ENCODE measurements at places on chromosomes 3 and 15.

- DNase-seq, result no peak
Observed at GRCh38 chr15:25993506-25993905, 130.4 kb upstream of the ATP10A start.

GRCh38 chr15:97463696-97464095 is 496.8 kb upstream of the ARRDC4 start:
- DNase-seq, result no peak

DNA sequence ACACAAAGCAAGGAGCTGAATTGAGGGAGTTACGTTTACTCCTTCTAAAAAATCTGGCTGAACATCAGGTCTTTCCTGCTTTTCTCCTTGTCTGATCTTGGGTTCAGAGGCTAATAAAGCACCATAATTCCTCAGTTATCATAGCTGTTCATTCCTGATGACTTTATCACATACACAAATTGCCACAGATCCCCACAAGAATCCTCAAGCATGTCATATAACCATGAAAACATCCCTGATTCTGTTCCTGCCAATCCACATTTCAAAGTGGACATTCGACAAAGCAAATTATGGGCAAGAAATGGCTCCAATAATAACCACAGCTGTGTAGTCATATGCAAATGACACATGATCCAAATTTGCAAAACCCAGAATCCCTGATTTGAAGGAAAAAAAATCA is 321.3 kb downstream of the MEX3B start:
- no peak for DNase-seq

DNA sequence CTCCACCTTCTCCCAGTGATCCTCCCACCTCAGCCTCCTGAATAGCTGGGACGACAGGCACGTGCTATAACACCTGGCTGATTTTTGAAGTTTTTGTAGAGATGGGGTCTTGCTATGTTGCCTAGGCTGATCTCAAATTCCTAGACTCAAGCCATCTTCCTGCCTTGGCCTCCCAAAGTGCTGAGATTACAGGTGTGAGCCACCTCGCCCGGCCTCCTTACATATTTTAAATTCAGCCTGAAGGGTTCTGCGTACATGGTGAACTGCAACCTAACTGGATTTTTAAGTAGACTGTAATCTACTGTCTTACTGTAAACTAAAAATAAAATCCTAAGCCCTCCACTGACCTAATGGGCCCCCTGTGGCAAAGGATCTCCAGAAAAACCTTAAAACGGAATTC is 34.1 kb downstream of the MASP1 start:
- no peak for DNase-seq

GRCh38 chr3:133448478-133449122 is 48.7 kb downstream of the BFSP2 start:
- no peak for DNase-seq

DNA sequence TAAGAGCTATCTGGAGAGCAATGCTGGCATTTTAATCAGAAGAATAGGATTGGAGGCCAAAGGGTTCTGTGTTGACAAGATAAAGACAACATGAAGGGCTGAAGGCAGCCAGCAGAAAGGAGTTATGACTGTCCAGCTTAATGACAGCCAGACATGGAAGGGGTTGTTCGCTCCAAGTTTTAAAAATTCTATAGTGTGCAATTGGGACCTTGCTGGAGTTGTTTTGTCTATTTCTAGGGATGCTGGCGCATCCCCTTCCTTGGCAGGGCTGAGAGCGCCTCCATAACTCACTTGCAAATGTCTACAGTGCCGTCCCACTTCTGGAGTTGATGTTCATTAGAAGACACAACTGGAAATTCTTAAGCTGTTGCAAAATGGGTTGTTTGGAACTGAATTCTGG is 200.7 kb downstream of the TLE3 start:
- no peak for DNase-seq

GRCh38 chr15:41804916-41805666 is 22.8 kb upstream of the JMJD7 start:
- no peak for DNase-seq

DNA sequence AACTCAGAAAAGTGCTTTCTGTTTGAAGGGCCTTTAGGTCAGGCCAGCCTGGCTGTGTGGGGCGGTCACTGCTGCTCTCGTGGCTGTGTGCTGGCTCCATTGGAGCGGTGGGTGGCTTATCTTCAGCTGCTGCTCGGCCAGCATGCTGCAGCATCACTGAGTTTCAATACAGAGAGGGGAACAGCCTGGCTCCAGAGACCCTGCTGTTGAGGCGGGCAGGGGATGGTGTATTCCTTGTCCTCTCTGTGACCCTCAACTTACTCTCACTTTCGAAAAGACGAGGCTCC is 248.5 kb upstream of the ONECUT1 start:
- DNase-seq, result no peak

GRCh38 chr3:50585919-50586762 is 16.8 kb downstream of the HEMK1 start:
- DNase-seq, result no peak

DNA sequence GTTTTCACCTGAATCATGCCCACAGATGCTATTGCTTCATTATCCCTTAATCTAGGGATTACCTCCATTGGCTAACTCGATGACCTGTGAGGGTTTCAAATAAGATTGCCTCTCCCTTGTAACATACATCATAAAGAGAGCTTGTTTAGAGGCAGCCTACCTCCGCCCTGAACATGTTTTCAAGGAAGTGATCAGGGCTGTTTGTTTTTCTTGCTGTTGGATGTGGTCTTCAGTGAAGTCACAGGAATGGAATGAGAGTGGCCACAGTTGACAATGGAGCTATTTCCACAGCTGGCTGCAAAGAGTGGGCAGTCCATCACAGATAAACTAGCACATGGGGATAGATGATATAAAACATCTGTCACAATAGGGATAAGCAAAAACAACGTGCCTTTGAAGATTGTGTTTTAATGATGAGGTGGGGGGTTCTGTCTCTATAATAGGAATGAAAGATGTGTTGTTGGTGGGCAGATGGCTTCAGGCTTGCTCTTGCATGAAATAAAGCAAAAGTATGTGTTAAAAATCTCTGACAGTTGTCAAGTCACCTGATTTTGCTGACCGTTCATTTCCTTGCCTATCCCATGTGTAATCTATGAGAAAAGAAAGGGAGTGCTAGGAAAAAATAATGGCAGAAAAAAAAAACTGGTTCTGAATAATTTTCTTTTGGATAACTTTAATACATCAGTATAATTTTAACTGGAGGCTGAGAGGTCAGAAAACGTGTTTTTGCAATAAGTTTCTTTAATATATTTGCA is 642.3 kb downstream of the RBMS3 start:
- DNase-seq, result no peak

- DNase-seq, result no peak
Observed at GRCh38 chr3:108724101-108724500, 33.1 kb downstream of the RETNLB start.

GRCh38 chr15:36598529-36599177 is 19.2 kb downstream of the CDIN1 start:
- no peak for DNase-seq

DNA sequence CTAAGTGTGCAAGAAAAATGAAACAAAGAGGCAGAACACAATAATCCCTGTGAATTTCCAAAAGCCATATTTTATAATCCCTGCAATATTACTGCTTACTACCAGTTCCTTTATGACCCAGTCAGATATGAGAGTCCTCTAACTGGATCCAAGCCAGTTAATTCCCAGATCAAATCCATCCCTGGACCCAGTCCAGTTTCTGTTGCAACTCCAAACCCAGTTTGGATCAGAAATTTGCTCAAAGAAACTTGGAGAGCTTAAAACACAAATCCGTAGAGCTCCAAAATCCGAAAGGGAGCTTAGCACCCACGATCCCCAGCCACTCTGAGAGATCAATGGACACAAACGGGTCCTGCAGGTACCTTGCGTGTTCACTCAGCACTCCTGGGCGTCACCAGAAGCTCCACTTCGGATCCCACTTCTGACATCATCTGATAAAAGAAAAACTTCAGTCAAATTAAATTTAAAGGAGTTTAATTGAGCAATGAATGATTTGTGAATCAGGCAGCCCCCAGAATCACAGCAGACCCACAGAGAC is 32.6 kb upstream of the THUMPD3 start:
- no peak for DNase-seq

- DNase-seq, result no peak
Observed at GRCh38 chr15:57607570-57608000, 15.9 kb downstream of the MYZAP start.

DNA sequence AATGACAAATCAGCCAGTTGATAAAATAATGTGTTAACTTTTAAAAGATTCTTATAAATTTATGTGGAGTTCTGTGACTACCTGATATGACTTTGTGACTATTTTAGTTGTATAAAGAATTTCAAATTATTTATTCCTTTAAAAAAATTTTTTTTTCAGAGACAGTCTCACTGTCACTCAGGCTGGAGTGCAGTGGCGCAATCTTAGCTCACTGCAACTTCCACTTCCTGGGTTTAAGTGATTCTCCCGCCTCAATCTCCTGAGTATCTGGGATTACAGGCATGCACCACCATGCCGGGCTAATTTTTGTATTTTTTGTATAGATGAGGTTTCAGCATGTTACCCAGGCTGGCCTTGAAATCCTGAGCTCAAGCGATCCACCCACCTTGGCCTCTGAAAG is 48.5 kb downstream of the MBNL1 start:
- DNase-seq, result no peak

DNA sequence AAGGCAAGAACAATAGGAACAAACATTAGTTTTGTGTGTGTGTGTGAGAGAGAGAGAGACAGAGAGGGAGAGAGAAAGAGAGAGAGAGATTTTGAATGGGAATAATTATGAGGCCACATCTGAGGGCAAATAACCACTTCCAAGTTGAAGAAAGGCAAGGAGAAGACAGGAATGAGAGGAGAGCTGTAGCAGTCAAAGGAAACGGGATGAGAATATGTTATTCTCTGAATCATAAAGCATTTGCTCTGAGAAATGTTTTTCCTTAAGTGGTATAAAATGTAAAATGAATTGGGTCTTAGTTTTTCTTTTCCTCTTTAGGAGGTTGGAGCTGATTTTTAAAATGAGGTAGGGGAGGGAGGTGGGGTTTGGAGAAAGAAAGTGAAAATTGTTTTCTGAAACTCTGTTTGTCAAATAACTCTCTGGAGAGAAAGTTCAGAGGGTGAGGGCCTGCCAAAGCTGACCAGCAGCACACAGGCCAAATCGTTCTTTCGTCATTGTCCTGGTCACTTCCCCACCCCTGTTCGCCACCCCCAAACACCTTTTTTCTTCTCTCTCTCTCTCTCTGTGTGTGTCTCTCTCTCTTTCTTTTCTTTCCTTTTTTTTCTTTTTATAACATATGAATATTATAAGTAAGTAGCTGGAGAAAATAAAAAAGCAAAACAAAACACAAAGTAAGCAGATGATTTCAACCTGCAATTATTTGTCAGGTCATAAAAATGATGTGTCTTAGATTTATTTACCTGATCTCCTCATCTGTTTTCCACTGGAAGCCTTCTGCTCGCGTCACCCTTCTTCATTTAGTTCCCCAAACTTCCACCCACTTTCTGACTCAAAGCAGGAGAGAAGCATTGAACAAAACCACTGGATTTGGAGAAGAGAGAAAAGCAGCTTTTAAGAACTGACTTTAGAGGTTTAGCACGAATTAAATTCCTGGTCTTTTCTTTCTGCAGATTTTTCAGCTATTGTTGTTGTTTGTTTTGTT is 110.6 kb downstream of the LPP start:
- DNase-seq, result no peak

- DNase-seq, result no peak
Observed at GRCh38 chr3:168336276-168336675, 240.6 kb upstream of the GOLIM4 start.

GRCh38 chr15:26294059-26294689 is 431.0 kb upstream of the ATP10A start:
- peak; percentile 73 for DNase-seq

- no peak for DNase-seq
Observed at GRCh38 chr15:43199945-43200488, 14.8 kb downstream of the CCNDBP1 start.

GRCh38 chr3:129117134-129117533 is 4.5 kb downstream of the RAB43 start:
- DNase-seq, result no peak

- peak; percentile 78 for DNase-seq
Observed at GRCh38 chr3:159130108-159130507, 328.3 kb downstream of the MFSD1 start.

DNA sequence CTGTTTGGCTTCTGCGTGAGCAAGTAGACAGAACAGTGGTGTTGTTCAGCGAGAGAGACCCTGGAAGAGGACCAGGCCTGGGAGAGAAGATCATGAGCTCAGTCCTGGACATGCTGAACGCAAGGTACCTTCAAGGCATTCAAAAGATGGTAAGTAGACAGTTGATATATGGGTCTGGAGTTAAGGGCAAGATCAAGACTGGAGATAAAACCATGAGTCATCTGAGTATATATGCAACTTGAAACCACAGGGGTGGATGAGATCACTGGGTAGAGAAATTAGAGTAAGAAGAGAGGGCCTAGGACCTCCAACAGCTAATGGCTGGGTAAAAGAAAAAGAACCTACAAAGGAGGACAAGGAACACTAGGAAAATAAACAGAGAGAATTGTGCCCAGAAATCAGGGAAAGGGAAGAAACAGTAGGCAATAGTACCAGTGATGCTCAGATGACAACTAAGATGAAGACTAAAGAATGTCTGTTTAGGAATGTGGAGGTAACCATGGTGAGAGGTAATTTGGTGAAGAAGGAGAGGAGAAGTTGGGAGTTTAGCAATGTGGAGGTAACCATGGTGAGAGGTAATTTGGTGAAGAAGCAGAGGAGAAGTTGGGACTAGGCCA is 343.2 kb upstream of the ADAMTS9 start:
- no peak for DNase-seq

DNA sequence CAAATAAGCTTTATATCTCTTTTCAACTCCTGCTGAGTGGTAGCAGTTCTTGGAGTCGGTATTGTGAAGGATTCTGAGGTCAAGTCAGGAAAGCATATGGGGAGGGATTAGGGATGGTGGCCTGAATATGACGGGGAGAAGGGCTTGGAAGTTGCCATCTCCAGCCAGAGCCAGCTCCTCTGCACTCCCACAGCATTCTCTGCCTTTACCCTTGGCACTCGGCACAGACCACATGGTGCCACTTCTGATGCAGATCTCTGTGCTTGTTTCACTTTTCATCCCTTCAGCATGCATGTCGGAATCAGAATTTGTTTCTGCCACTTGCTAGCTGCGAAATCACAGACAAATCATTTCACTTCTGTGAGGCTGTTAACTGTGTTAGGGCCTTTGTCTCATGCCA is 52.5 kb downstream of the RAB11A start:
- DNase-seq, result no peak
